MM.1S (cell line): ENCODE measurements at places on chromosomes 16 and 17.
A peak's percentile ranks its signal among the peaks of the same experiment; 100 is the strongest.

DNA sequence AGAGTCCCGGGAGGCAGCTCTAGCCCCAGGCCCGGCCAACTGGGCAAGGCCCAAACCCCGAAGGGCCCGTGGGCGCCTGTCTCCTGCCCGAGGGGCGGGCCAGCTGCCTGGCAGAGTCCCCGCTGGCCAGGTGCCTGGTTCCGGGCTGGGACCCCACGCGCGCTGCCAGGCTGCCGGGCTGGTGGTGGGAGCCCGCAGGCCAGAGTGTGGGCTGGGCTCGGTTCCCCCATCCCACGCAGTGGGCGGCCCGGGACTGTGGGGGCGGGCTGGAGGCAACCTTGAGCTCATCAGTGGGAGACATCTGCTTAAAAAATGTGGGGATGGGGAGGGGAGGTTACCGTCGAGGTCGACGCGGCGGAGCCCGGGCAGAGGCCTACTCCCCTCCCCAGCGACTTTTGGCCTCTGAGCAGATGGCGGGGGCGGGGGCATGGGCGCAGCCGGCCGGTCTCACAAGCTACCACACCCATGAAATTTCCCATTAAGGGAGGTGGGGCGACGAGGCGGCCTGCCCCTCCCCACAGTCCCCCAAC, 176.4 kb upstream of the GSE1 start:
- DNase-seq, result no peak

DNA sequence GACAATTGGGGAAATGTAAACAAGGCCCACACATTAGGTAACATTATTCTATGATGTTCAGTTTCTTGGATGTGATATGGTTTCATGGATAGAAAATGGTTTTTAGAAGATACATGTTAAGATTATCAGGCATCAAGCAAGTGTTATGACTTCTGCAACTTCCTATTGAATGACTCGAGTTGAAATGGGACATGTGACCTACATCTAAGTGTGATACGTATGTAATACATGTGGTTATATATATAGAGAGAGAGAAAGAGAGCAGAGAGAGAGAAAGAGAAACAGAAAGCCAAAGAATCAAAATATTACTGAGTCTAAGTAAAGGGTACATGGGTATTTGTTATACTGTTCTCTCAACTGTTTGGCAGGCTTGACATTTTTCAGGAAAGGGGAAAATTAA, 1.7 kb downstream of the TMEM170A start:
- DNase-seq, result peak; percentile 8

GRCh38 chr16:533391-534123, 6.0 kb downstream of the CAPN15 start:
- DNase-seq, result no peak

GRCh38 chr17:7883781-7884386, 4.7 kb upstream of the CHD3 start:
- DNase-seq, result no peak

GRCh38 chr17:33052856-33053255, 61.2 kb downstream of the SPACA3 start:
- DNase-seq, result no peak

DNA sequence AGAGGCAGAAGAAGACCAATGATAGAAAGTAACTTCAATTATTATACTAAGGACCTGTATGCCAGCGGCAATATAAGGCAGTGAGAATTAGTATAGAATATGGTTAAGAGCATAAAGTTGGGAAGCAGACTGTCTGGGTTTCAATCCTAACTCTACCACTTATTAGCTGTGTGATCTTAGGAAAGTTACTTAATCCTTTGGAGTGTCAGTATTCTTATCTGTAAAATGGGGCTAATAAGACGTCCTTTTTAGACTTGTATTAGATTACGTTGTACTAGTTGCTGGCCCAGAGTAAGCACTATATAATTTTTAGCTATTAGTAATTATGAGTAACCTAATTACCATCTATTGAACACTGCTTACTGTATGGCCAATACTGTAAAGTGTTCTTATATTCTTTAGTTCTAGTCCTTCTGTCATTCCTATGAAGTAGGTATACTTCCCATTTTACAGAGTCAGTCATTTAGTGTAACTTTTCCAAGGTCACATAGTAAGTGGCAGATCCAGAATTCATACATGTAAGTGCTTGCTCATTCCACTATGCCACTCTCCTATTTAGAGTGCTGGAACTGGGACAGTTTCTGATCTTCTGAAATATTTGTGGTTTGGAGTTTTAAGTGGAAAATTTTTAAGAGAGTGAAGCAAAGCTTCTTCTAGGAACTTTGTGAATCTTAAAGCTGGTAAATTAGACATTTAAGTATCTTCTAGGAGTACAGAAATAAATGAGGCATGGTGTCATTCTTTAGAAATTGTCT, 22.5 kb downstream of the HEATR9 start:
- DNase-seq, result no peak

DNA sequence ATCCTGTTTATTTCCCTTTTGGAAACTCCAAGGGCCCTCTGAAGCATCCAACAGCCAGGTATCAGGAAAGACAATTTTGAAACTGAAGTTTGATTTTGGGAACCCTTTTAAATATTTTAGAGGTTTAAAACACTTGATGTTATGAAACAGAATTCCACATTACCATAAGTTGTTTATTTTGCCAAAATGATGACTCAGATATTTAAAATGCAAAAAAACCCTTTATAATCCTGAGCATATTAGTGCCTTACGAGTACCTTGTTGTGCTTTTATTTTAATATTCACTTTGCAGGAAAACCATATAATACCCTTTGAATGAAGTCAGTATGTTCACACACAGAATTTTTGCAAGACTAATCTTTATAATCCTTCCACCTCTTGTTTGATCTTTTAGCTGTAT, 765.1 kb upstream of the CA10 start:
- no peak for DNase-seq

DNA sequence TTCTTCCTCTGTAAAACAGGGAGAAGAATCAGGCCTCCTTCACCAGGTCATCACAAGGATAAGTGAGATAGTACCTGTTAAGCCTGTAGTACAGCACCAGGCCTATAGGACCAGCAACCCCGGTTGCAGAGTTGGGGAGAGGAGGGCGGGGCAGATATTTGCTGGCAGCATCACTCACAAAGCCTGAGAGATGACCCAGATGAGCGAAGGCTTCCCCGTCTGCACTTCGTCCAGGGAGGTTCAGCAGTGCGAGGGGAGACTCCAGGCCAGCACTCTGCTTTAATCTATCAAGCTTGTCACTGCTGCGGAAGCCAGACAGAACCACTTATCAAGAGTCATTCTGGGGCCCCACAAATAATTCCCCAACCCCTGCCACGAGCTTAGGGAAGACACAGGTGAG, 15.8 kb upstream of the RBBP6 start:
- DNase-seq, result no peak

GRCh38 chr17:56262803-56263202, 109.5 kb downstream of the ANKFN1 start:
- no peak for DNase-seq

GRCh38 chr17:1871756-1872155, 42.0 kb downstream of the RPA1 start:
- DNase-seq, result no peak

GRCh38 chr17:41196068-41196467, 6.4 kb downstream of the KRTAP9-1 start:
- peak; percentile 61 for DNase-seq

- no peak for DNase-seq
Observed at GRCh38 chr16:49089533-49089932, 192.1 kb downstream of the CBLN1 start.

DNA sequence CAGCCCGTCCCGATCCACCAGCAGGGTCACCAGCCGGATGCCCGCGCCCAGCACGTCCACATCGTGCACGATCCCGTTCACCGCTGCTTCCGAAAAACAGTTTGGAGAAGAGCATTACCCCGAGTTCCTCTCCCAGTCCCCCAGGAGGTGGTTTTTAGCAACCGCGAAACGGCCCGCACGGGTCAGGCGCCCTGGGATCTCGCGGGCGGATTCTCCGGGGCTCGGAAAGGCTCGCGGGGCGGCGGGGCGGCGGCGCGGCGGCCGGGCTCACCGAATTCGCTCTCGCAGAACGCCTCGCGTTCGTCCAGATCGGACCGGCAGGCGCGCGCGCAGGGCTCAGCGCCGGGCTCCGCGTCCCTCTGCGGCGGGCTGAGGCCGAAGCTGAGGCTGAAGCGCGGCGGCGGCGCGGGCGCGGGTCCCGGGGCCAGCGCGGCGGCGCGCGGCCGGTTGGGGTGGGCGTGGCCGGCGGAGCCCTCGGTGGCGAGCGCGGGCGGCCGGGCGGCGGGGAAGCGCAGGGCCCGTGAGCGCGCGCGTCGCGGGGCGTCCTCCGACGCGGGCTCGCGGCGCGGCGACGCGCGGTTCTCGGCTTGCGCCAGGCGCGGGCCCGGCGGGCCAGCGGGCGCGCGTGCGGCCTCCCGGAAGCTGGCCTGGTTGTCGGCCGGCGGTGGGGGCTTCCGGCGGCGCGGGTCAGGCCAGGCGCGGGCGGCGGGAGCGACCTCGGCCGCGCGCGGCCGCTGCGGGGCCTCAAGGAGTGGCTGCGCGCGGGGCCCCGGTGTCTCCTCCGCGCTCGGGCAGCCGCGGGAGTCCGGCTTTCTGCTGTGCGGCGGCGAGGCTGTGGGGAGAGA, 2.9 kb downstream of the C17orf58 start:
- peak; percentile 89 for DNase-seq

GRCh38 chr16:66224626-66225025, 141.9 kb upstream of the CDH5 start:
- no peak for DNase-seq

GRCh38 chr17:64783556-64784352, 121.6 kb upstream of the SMURF2 start:
- DNase-seq, result no peak

- DNase-seq, result no peak
Observed at GRCh38 chr16:89828870-89829629, 775 bp downstream of the SPIRE2 start.

DNA sequence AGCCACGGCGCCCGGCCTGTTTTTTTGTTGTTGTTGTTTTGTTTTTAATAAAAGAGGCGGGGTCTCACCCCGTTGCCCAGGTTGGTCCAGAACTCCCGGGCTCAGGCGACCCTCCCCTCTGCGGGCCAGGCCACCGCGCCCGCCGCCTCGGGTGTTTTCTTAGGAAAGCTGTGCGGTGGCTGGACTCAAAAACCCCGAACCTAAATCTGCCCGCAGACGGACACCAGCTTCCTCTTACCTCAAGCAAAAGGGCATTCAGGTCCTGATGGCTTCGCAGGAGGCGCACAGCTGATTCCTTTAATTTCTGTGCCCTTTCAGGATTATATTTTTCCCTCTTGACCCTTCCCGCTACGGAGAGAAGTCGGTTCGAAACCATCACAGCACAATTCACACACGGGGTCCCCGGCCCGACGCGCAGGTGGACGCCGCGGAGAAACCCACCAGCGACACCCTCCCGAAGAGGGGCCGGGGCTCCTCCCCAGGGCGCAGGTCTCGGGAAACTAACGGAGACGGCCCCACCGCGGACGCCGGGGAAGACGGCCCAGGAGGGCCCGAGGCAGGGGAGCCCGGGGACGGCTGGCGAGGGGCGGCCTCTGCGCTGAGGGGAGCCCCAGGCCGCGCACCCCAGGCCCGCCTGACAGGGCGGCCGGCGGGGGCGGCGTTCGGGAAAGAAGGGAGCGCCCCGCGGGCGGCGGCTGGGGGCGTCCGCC, 653 bp downstream of the FANCA start:
- no peak for DNase-seq

GRCh38 chr17:37177254-37177870, 198.4 kb upstream of the C17orf78 start:
- no peak for DNase-seq

DNA sequence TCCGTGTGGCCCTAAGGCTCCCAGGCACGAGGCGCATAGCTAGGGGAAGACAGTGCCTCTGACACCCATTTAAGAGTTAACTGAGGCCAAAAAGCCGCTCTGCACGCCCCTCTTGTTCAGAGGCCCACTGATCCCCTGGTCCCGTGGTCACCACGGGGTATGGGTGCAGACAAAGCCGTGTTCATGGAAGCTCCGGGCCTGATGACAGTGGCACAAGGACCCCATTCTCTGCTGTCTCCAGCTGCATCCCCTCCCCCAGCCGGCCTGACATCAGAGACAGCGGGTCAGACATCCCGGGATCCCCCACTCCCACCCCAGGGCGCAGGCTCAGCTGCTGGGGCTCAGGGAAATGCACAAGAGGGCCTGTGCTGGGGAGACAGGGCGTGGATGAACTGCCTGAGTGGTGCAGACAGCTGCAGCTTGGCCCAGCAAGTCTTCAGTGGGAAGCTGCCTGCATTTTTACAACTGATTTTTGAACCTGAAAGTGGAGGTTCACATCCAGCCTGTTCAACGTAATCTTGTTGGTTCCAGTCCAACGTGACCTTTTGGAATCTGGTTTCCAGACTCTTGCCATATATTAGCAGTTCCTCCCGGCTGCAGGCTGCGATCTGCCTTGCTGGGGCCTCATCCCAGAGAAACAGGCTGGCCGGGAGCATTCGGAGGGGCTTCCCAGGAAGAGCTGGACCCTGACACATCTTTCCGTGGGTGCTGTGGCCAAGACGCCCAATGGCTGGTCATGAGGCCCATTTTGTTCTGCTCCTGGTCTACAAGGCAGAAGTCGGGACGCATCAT, 9.7 kb upstream of the BAHCC1 start:
- DNase-seq, result no peak

GRCh38 chr16:76222087-76222486, 55.1 kb upstream of the CNTNAP4 start:
- no peak for DNase-seq

- DNase-seq, result no peak
Observed at GRCh38 chr16:15960124-15960971, 10.9 kb downstream of the ABCC1 start.

- DNase-seq, result no peak
Observed at GRCh38 chr17:72535779-72536178, 415.0 kb downstream of the SOX9 start.

GRCh38 chr17:77127735-77128361, 12.9 kb upstream of the SEC14L1 start:
- no peak for DNase-seq

GRCh38 chr16:25033852-25034251, 18.7 kb upstream of the ARHGAP17 start:
- no peak for DNase-seq

DNA sequence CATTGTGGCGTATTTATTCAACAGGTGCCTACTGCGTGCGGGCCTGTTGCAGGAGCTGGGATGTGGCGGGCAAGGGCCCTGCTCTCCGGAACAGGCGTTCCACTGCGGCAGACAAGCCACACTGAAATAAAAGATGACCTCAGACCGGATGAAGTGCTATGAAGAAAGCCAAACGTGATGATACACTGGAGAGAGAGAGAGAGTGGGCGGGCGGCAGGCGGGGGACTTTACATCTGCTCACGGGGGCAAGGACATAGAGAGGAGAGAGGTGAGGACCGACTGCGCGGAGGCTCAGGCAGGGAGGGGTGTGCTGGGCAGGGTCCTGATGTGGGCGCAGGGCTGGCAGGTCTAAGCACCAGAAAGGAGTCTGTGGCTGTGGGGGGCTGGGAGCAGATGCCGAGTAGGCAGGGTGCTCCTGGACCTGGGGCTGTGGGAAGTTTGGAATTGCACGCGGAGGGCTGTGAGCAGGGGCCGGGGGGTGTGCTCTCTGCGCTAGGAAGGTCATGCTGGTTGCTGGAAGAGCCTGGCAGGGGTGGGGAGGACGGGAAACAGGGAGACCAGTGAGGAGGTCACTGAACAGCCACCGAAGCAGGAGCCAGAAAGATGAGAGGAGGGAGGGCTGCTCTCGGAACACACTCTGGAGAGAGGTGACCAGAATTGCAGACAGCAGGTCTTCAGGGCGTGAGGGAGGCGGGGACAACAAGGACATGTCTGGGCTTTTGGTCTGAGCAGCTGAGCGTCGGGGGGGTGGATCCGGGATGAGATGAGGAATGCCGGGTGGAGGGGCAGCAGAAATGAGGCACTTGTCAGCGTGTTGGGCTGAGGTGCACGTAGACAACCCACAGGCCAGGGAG, 9.9 kb downstream of the MXRA7 start:
- DNase-seq, result no peak
